Hematopoietic multipotent progenitor cell treated with erythropoietin and hydrocortisone succinate and interleukin-3 and kit ligand, for 8 days (in vitro differentiated cells): ENCODE measurements at places on chromosomes 7 and 10.

GRCh38 chr7:93894426-93894825 is 3.9 kb upstream of the TFPI2 start:
- no peak for DNase-seq

DNA sequence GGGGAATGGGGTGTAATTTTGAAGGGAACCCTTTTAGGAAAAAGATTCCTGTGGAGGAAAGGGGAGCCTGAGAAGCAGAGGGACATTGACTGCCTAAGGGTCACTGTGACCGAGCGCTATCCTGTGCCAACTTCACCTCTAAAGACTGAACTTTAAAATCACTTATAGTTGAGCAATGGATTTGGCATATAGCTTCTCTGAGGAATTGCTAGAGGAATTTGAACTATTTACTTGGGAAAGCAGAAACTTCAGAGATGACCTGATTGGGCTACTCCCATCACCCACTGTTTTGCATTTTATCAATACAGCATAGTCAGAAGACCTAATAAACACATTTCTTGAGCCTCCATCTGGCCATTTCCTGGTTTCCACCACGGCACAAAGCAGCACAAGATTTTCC is 23.7 kb upstream of the WNT16 start:
- DNase-seq: no peak

- no peak for DNase-seq
Measured at GRCh38 chr7:120989257-120990220, 1.0 kb downstream of the CPED1 start.

DNA sequence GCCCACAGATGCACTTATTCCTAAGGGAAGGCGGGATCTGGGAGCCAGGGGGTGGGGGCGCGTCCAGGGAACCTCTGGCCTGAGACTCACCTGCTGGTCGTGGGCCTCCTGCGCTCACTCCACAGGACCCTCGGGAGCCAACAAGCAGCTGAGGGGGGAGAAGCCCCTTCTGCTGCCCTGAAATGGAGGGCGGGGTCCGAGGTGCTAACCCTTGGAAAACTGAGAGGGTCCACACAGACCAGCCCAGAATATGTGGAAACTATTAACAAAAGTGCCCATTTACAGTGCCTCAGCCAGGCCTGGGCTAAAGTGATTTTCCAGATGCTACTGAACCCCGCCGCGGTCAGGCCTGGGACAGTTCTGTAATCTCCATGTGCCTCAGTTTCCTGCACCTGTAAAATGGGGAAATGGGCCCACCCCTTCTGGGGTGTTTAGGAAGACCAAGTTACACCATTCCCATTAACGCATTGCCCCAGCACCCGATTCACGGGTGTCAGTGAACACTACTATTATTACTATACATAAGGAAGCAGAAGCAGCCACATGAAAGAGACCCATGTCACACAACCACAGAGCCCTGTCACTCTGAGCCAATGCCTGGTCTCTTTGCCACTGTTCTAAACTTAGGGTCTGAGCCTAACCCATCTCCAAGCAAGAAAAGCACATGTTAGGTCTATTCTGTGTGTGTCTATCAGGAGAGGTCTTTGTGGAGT is 630 bp upstream of the VSTM4 start:
- no peak for DNase-seq

DNA sequence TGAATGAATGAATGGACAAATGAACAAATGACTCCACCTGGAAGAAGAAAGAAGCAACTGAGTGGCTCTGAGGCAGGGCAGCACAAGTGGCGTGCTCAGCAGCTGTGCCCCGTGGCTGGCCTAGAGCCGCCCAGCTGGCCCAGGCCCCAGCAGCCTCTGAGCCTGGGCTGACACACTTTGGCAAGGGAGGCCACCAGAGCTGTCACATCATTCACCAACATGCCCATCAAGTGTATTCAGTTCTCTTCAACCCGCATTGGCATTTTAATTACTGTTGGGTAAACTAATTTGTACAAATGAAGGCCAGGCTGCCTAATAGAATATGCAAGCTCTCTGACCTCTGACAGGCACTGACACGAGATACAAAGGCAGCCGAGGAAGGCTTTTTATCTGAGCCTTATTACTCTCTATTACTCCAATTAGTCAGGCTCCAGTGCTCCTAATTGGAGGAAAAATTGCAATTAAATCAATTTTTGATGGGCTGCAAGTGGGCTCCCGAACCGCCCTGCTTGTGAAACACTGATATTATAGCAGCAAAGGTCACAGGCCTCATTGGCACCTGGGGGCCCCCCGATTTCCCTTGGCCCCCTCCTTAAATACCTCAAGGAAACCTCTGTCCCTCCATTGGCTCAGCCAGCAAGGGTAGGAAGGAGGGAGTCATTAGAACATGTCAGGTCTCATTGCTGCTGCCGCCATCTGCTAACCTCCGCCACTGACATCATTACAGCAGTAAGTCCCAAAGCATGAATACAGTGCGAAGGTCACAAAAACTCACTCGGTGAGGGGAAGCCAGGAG is 41.9 kb downstream of the DPCD start:
- no peak for DNase-seq

- peak; percentile 50 for DNase-seq
Measured at GRCh38 chr10:128268015-128268722, 141.9 kb upstream of the MKI67 start.

GRCh38 chr10:102247734-102248133 is 2.4 kb downstream of the GBF1 start:
- DNase-seq: no peak

GRCh38 chr10:52198540-52198939 is 115.5 kb upstream of the DKK1 start:
- DNase-seq: no peak

DNA sequence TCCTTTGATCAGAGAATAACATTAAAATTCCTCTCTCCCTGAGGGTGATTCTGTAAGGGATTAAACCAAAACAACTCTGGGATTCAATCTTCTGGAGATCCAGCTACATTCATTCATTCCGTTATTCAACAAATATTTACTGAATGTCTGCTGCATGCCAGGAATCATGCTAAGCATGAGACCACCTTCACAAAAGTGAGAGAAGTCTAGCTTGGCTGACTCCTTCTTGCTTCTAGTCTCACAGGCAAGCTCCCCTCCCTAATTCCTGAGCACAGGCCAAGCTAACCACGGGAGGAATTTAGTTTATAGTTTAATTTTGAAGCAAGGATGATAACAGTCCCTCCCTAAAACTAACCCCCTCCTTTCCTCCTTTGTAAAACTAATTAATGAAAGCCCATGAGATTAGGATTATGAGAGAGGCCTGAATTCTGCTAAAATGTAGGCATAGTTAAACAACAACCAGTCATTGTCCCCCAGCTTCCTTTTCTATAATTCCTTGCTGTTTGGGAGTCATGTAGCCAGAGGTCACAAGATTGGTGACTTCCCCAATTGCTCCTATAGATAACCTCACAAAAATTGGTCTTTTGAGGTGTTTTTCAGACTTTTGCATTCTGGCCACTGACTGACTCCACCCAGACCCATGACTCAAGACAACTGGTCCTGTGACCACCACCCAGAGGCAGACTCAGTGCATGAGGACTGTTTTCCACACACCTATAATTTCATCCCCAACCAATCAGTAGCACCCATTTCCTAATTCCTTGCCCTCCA is 113.5 kb downstream of the ITGB8 start:
- DNase-seq: no peak

- DNase-seq: no peak
Measured at GRCh38 chr7:105346138-105346537, 42.6 kb downstream of the SRPK2 start.

GRCh38 chr10:1690086-1690485 is 47.2 kb downstream of the ADARB2 start:
- DNase-seq: no peak

DNA sequence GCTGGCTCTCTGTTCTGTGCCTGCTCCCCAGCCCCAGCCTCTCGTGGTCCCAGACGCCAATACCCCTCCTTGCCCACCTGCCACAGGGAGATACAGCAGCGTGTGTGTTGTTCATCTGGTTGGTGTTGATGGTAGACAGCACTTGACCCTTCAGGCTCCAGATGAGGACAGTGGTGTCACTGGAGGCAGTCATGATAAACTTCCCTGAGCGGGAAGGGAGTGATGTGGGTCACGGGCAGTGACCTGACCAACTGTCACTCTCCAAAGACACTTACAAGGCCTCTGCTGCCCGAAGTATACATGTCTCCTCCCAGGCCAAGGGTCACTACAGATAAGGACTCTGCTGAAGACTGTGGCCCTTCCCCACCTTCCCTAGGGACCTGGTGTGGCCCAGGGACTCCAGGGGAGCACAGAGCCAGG is 5.6 kb downstream of the TBL2 start:
- no peak for DNase-seq

DNA sequence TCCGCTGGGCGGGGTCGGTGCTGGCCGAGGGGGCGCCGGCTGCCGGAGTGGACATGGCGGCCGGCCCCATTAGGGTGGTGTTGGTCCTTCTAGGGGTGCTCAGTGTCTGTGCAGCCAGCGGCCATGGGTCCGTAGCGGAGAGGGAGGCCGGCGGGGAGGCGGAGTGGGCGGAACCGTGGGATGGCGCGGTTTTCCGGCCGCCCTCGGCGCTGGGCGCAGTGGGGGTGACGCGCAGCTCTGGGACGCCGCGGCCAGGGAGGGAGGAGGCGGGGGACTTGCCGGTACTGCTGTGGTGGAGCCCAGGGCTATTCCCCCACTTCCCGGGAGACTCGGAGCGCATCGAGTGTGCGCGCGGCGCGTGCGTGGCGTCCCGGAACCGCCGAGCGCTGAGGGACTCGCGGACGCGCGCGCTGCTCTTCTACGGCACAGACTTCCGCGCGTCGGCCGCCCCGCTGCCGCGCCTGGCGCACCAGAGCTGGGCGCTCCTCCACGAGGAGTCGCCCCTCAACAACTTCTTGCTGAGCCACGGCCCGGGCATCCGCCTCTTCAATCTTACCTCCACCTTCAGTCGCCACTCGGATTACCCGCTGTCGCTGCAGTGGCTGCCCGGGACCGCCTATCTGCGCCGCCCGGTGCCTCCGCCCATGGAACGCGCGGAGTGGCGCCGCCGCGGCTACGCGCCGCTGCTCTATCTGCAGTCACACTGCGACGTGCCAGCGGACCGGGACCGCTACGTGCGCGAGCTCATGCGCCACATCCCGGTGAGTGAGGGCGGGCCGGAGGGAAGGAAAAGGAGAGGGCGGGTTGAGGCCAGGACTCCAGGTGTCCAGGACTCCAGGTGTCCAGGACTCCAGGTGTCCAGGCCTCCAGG is 9.3 kb upstream of the CHCHD1 start:
- peak; percentile 77 for DNase-seq

DNA sequence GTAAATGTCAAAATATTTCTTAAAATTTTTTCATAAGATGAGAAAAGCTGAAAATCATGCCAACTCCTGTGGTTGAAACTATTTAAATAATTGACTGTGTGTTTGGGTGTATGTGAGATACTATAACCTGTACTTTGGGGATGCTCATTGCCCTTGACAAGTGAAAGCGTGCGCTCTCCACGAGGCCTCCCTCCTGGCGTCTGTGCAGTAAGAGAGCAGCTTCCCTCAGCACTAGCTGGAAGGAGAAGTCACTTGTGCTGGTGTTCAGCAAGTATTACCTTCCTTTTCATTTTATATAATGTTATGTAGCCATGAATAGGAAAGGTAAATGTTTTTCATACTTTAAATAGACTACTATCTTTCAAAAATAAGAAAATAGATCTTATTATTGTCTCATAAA is 118.9 kb downstream of the ZEB1 start:
- DNase-seq: no peak

DNA sequence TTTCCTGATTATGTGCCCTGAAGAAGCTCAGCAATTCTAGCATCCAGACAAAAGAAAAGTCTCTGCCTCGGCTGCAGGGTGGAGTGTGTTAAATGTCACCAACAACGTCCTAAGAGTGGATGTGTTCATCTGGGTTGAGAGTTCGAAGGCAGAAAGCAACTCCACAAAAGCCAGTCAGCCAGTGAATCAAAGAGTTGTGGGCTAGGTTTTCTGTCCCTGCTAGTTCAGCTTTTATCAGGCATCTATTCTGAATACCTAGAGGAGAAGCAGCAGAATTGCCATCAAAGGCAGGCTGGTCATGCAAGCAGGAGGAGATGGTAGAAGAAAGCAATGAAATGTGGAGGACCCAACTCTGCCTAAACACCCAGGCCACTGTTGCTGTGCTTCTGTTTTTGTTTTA is 205.2 kb downstream of the KLF6 start:
- no peak for DNase-seq

GRCh38 chr7:102409340-102409739 is 13.2 kb downstream of the PRKRIP1 start:
- DNase-seq: no peak

GRCh38 chr7:92674379-92674778 is 84.2 kb upstream of the FAM133B start:
- no peak for DNase-seq

DNA sequence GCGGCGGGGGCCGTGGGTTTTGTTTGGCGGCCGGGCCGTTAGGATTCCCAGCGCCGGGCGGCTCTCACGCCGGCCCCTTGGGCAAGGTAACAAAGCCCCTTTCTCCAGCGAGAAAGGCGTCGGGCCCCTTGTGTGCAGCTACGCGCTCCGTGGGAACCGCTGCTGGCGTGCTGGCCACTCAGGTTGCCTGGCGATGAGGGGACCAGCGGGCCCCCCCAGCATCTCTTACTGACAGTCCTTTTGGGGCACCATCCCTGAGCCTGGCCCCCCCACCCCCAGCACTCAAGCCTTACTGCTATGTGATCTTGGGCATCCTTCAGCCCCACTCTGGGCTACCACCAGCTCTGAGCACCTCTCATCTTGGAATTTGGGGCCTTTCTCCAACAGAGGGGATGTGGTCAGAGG is 1.8 kb downstream of the LFNG start:
- DNase-seq: no peak

DNA sequence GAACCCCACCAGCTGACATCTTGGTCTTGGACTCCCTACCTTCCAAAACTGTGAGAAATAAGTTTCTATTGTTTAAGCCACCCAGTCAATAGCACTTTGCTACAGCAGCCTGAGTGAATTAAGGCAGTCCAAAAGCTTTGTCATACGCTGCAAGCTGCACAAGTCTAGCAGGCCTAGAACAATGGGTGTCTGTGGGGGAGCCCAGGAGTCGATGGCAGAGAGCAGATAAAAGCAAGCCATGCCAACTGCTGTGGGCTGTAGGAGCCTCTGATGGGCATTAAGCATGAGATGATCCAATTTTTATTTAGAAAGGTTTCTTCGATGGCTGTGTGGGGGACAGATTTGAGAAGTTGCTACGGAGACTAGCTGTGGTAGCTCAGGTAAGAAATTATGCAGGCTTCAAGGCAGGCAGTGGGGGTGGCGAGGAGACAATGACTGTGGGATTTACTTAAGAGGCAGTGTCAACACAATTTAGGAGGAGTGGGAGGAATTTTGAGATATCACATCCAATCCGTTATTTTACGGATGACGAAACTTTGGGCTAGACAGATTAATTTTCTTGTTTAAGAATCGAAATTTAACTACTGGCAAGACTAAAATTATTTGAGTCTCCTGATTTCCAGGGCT is 110.4 kb downstream of the NRCAM start:
- DNase-seq: no peak

GRCh38 chr7:4808026-4808425 is 32.6 kb downstream of the AP5Z1 start:
- no peak for DNase-seq

GRCh38 chr7:38461887-38462286 is 169.3 kb downstream of the AMPH start:
- no peak for DNase-seq

GRCh38 chr7:93178213-93178612 is 30.0 kb upstream of the SAMD9L start:
- peak; percentile 47 for DNase-seq
